Activated T-helper 2 cell treated with anti-CD3 and anti-CD28 coated beads, Interferon-gamma antibody, Interleukin-2, Interleukin-4, amounts not matched to agents 10 μg/mL and 5 μg/mL and 100 μg/mL, durations not matched to agents 14 hours and 24 hours and 36 hours (primary cell): ENCODE measurements at places on chromosomes 2 and 18. TPM values are rescaled to one million over a fixed set of nuclear protein-coding genes. Genes with fewer than 3 reads are reported as not detected.

- H3K27ac ChIP-seq: no peak overlapping the region
- no peaks in the 10 kb centered on the region for H3K4me1 ChIP-seq
- H3K27me3 ChIP-seq: no peaks in the 10 kb centered on the region
- no peak overlapping the region for H3K4me3 ChIP-seq
- no peak for DNase-seq
These were observed 16.3 kb downstream of the TEX51 start for GRCh38 chr2:126914811-126915500.

DNA sequence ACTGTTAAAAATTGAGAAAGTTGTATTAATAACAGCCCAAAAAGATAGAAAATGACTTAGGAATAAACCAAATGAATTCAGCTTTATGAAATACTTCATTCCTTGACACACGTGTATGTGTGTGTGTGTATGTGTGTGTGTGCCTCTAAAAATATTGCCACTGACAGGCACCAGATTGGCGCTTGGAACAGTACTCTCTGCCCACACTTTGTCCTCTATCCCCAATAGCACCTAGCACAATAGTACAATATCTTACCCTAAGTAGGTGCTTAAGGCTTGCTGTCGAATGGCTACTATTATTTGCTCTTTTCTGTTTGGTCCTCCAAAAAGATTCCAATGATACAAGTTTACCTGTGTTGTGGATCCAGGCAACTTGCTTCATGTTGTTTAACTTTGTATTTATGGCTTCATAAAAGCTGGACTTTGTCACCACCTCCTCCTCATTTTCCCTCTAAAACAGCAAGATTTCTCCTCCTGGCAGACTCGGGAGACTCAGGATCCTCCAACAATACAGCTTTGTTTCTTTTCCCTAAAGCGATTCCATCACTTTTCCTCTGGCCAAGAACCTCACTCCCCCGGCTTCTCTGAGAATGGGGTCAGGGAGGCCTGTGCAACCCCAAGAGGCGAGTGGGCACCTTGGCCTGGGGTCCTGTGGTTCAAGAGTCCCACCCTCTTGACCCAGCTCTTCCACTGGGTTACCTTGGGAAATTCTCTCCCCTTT, 43.3 kb upstream of the LCLAT1 start:
- peaks cover 3% of the 10 kb centered on the region for H3K27me3 ChIP-seq
- peaks cover 8% of the 10 kb centered on the region for H3K4me1 ChIP-seq
- H3K36me3 ChIP-seq: no peaks in the 10 kb centered on the region
- H3K27ac ChIP-seq: no peak overlapping the region
- no peak overlapping the region for H3K4me3 ChIP-seq

DNA sequence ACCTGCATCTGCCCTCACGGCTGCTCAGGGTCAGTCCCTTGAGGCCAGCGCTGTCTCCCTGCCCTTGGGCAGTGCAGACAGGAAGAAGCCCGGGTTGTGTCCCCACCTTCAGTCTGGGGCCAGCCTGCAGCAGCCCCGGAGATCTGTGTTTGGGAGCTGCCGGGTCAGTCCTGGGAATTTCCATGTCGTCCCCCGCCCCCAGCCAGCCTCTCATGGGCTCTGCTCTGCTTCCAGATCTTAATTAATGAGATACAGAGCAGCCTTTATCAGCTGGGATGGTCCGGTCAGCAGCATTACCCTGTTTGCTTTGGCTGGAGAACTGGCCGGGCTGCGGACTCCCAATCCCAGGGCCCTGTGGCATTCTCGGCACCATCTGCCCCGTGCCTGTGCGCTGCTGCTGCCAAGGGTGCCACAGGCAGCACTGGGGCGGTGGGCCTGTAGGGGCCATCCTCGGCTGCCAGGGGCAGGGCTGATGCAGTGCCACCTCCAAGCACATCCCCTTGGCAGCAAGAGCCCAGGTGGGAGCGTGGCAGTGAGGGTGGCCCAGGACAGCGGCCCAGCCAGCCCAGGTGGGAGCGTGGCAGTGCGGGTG, 2.4 kb downstream of the BOK start:
- peaks cover 29% of the 10 kb centered on the region for H3K27me3 ChIP-seq
- no peak overlapping the region for H3K4me3 ChIP-seq
- H3K36me3 ChIP-seq: no peaks in the 10 kb centered on the region
- no peak for DNase-seq
- no peak overlapping the region for H3K27ac ChIP-seq
- H3K4me1 ChIP-seq: peaks cover 5% of the 10 kb centered on the region

DNA sequence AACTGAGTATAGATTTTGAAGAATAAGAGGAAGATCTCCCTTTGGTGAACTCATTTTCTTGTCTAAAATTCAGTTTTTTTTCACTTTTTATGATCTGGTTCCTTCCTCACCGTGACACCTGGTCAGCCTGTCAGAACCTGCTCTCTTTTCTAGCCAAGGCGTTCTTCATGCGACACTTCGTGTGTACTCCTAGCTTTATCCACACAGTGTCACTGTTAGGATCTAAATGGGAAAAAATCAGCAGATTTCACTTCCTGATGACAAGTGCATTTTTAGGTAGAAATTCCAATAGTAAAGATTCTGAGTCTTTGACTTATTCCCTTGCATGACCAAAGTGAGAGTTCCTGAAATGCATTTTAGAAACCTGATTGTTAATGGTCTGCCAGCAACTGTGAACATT, 89.8 kb downstream of the KLHL14 start:
- no peak overlapping the region for H3K4me3 ChIP-seq
- no peaks in the 10 kb centered on the region for H3K36me3 ChIP-seq
- H3K27me3 ChIP-seq: no peaks in the 10 kb centered on the region
- no peaks in the 10 kb centered on the region for H3K4me1 ChIP-seq

DNA sequence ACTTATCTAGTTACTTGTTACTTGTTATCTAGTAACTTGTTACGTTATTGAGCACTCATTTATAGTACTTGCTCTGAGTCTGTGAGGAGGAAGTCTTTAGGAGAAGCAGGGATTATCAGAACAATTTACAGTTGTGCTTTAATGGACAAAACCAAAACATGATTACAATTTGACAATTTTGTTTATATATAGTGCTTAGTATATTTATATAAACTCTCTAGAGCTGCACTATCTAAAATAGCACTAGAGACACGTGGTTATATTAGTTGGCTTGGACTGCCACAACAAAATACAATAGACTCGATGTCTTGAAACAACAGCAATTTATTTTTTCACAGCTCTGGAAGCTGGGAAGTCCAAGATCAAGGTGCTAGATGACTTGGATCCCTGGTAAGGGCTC, 78.4 kb downstream of the BMPR2 start:
- no peaks in the 10 kb centered on the region for H3K27me3 ChIP-seq
- H3K27ac ChIP-seq: no peak overlapping the region
- H3K36me3 ChIP-seq: no peaks in the 10 kb centered on the region
- H3K4me1 ChIP-seq: no peaks in the 10 kb centered on the region

- no peak overlapping the region for H3K4me3 ChIP-seq
- no peak for DNase-seq
- no peak overlapping the region for H3K27ac ChIP-seq
- no peaks in the 10 kb centered on the region for H3K36me3 ChIP-seq
These were observed 69.4 kb upstream of the ITPRID2 start for GRCh38 chr2:181822097-181822496.

GRCh38 chr18:7049951-7050350, 67.6 kb downstream of the LAMA1 start:
- H3K4me1 ChIP-seq: no peaks in the 10 kb centered on the region
- H3K36me3 ChIP-seq: no peaks in the 10 kb centered on the region
- no peaks in the 10 kb centered on the region for H3K27me3 ChIP-seq
- no peak overlapping the region for H3K4me3 ChIP-seq

DNA sequence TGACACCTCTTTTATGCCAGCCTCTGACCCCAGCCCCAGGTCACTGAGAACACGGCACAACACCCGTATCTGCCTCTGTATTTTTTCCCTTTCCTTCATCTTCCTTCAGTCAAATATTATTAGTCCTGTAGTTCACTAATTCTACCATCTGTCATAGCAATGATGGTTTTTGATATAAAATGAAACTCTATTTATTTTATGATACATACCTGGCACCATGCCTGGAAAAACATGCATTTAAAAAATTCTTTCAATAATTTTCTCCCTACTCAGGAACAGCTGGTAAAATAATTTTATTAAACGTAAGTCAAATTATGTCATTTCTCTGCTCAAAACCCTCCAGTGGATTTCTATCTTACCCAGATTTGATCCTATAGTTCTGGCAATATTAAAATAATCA, 224.7 kb downstream of the CDH7 start:
- no peaks in the 10 kb centered on the region for H3K4me1 ChIP-seq
- no peak overlapping the region for H3K4me3 ChIP-seq
- no peak for DNase-seq
- H3K36me3 ChIP-seq: no peaks in the 10 kb centered on the region
- H3K27me3 ChIP-seq: no peaks in the 10 kb centered on the region

DNA sequence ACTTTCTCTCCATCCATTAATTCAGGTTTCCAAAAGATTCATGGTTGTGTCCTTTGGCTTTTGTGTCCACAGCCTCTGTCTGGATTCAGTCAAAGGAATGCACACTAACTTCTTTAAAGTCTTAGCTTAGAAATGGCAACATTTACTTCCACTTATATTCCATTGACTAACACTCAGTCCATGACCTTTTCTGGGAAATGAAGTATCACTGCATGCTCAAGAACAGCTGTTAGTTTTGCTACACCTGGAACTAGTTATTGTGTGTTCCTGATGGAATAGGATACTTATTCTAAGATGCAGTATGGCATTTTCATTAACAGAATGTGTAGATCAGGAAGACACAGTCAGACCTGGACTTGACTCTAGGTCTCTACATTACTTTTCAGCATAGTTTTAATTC, 88.8 kb downstream of the KYNU start:
- no peak overlapping the region for H3K27ac ChIP-seq
- H3K4me1 ChIP-seq: no peaks in the 10 kb centered on the region
- no peak for DNase-seq
- H3K36me3 ChIP-seq: no peaks in the 10 kb centered on the region
- H3K4me3 ChIP-seq: no peak overlapping the region

- no peak overlapping the region for H3K27ac ChIP-seq
- no peaks in the 10 kb centered on the region for H3K4me1 ChIP-seq
- no peaks in the 10 kb centered on the region for H3K36me3 ChIP-seq
These were observed 539.6 kb downstream of the SATB2 start for GRCh38 chr2:198917926-198918720.

GRCh38 chr2:227351639-227352038, 26.6 kb downstream of the MFF start:
- H3K27me3 ChIP-seq: no peaks in the 10 kb centered on the region
- H3K27ac ChIP-seq: peak overlapping the region; percentile 81
- H3K4me3 ChIP-seq: no peak overlapping the region

The PLGLB2 gene
- 2.0 and 2.5 TPM in 2 replicates for total RNA-seq

The EFEMP1 gene
- not detected in 2 replicates for total RNA-seq
